ENCODE measurements at places on chromosomes 1 and 21. TPM values are rescaled to one million over a fixed set of nuclear protein-coding genes. Genes with fewer than 3 reads are reported as not detected.

Gene KRTAP13-2
- not detected for total RNA-seq

Gene RAB25
- total RNA-seq, result not detected

Gene TMEM52
- 1.3 TPM for total RNA-seq

Gene TSACC
- not detected for total RNA-seq

Gene NSUN4
- 18.3 TPM for total RNA-seq

Gene SLC26A9
- total RNA-seq, result not detected

Gene HLCS
- total RNA-seq, result 11.6 TPM

Gene CDK11A
- 7.3 TPM for total RNA-seq

Gene PDC
- total RNA-seq, result not detected

Gene TIE1
- 1.5 TPM for total RNA-seq

Gene CERS2
- total RNA-seq, result 129 TPM

Gene CLCA1
- not detected for total RNA-seq

Gene GPR161
- total RNA-seq, result 11.2 TPM

Gene CCDC185
- not detected for total RNA-seq

Gene LEFTY2
- not detected for total RNA-seq

Gene CSMD2
- 0.58 TPM for total RNA-seq

Gene CYP4A22
- total RNA-seq, result not detected

Gene SLAMF1
- total RNA-seq, result not detected

Gene DBT
- 5.7 TPM for total RNA-seq

Gene TENT5C
- total RNA-seq, result 0.58 TPM

Gene AMY2A
- total RNA-seq, result not detected

Gene FAM20B
- 32.4 TPM for total RNA-seq

Gene KRTAP10-1
- total RNA-seq, result not detected

Gene RUNX1
- total RNA-seq, result 16.7 TPM

Gene ACBD6
- total RNA-seq, result 55.7 TPM

Gene CDCA8
- total RNA-seq, result 0.60 TPM

Gene DCAF8
- 54.1 TPM for total RNA-seq

Gene KIF14
- total RNA-seq, result 0.23 TPM

Gene SLC35F3
- total RNA-seq, result not detected

Gene CAMK1G
- 0.58 TPM for total RNA-seq

Gene GBP1
- total RNA-seq, result 11.7 TPM

Gene PALMD
- 1.2 TPM for total RNA-seq

Gene FHAD1
- total RNA-seq, result 0.26 TPM

All from pericardium fibroblast (primary cell).